ENCODE measurements at places on chromosomes 12 and 14.

- DNase-seq = no peak
Measured at GRCh38 chr12:69873429-69873828, 48.4 kb downstream of the MYRFL start.

- DNase-seq = no peak
Measured at GRCh38 chr14:101825797-101826196, 64.3 kb downstream of the PPP2R5C start.

DNA sequence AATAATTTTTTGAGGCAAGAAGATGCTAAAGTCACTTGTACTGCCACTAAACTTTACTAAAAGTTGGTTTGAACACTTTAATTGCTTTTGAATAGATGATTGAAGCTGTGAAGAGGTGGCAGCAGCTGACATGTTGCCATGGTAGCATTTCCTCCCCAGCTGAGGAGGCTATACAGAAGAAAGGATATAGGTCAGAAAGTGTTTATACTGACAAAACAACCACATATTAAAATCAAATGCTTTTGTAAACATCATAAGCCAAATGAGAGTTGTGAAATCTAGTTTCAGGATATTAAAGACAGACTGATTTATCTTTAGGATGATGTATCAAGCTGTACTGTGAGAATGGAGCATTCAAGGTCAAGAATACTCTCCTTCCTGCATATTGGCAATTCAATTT is 41.7 kb downstream of the TSPAN19 start:
- DNase-seq = no peak

GRCh38 chr14:101118746-101119591 is 215.4 kb upstream of the RTL1 start:
- no peak for DNase-seq

- no peak for DNase-seq
Measured at GRCh38 chr14:59827401-59827800, 43.2 kb downstream of the RTN1 start.

- no peak for DNase-seq
Measured at GRCh38 chr12:81360916-81361315, 283.0 kb downstream of the ACSS3 start.

DNA sequence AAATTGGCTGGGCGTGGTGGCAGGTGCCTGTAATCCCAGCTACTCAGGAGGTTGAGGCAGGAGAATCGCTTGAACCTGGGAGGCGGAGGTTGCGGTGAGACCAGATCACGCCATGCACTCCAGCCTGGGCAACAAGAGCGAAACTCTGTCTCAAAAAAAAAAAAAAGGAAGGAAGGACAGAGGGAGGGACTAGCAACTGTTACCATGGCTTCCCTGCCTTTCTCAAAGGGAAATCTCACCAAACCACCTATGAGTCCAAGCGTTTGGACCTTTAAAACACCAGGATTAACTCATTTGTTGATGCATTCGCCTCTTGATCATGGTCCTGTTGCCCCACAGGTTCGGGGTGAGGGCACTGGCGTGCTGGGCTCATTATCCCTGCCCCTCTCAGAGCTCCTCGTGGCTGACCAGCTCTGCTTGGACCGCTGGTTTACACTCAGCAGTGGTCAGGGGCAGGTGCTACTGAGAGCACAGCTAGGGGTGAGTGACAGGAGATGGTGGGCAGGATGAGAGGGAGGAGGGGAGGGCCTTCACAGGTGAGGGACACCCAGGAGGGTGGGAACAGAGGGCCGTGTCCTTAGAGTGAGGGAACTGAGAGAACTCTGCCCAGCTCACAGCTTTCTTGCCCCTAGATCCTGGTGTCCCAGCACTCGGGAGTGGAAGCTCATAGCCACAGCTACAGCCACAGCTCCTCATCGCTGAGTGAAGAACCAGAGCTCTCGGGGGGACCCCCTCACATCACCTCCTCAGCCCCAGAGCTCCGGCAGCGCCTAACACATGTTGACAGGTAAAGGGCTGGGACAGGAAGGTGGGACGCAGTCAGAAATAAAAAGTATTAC is 10.2 kb upstream of the MYL6B start:
- DNase-seq = no peak

GRCh38 chr12:23536293-23536692 is 413.2 kb downstream of the SOX5 start:
- no peak for DNase-seq

DNA sequence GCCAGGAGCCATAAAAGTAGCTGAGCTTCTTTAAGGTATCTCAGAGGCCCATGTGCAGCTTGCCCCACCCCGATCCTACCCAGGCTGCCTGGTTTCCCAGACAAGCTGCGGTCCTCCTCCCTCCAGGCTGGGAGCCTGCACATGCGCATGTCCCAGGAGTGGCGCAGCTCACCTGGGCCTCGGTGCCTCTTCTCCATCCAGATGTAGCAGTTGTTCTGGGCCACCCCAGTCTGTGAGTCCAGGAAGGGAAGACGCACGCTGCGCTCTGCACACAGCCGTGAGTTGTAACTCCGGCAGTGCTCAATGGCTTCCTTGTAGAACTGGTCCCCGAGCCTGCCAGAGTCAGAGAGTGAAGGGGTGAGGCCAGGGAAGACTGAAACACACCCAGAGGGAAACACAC is 122.3 kb downstream of the DPF3 start:
- no peak for DNase-seq

DNA sequence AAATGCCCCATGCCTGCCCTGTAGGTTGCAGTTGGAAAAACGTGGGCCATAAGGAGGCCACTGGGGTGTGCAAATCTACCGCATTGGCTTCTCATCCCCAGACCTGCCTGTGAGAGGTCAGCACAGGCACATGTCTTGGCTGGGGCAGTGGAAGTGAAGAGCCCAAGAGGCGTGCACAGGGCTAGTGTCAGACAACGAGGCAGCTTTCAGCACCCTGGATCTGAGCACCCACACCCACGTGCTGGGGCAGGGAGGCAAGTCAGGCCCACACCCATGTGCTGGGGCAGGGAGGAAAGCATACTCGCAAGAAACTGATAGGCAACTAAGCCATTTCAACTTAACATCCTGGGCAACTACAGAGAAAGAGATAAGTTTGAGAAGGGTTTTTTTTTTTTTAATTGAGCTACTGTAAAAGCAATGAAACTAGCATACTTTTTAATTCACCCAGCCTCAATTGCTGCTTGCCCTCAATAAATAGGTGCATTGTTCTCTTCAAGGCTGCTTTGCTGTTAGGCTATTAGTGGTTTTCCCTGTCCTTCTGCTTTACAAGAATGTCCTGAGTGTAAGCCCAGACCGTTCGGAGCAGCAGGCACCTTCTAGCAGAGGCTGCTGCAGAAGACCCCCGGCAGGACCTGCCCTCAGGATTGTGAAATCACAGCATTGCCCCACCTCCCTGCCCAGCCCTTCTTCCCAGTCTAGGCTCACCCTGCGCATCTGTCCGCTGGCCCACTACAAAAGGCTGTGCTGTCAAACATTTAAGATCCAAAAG is 355.3 kb upstream of the FKBP4 start:
- no peak for DNase-seq

GRCh38 chr14:91925001-91925726 is 22.3 kb downstream of the FBLN5 start:
- no peak for DNase-seq

GRCh38 chr14:48107646-48108045 is 432.2 kb upstream of the MDGA2 start:
- no peak for DNase-seq

GRCh38 chr12:104290855-104291254 is 12.7 kb upstream of the EID3 start:
- DNase-seq = no peak

DNA sequence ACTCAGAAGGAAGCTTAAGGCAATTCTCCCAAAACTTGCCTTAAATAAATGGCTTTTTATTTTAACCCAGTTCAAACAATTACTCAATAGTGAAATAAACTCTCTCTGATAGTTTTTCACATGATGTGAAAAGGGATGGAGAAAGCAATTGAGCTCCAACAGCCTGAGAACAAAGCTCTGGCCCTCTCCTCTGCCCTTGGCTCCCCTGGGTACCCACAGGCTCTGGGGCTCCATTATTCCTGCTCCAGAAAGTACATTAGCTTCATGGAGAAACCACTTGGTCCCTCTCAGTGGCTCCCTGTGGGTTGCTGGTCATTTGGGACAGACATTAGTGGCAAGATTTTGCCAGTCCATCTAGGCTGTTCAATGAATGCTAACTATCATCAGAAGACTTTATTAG is 242.8 kb downstream of the ATP23 start:
- DNase-seq = no peak

DNA sequence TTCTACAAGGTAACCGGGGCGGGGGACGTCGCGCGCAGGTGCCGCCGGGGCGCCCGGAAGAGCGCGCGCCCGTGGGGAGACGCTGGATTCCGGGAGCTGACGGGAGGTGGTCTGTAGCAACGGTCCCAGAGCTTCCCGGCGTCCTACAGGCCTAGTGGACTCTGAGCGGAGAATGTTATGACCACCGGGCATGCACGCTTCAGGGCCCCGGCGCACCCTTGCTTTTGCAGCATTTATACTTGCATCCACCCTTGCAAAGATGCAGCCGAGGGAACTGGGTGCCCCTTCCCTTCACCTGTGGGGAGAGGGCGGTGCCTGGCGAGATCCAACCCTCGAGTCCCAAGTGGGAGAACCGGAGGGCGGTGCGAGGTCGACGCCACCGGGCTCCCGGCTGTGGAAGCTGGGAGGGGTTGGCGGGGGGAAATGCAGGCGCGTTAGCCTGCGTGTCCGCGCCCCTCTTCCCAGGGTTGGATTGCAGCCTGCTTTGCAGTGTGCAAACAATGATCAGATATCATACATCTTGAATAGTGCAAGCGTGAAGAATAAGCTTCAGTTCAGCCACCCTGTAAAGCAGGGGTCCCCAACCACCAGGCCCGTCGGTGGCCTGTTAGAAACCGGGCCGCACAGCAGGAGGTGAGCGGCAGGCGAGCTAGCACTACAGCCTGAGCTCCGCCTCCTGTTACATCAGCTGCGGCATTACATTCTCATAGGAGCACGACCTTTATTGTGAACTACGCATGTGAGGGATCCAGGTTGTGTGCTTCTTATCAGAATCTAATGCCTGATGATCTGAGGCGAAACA is 576 bp downstream of the ERP29 start:
- DNase-seq = peak; percentile 53

GRCh38 chr12:47366157-47366556 is 286.4 kb upstream of the AMIGO2 start:
- DNase-seq = no peak

- DNase-seq = peak; percentile 72
Measured at GRCh38 chr12:6700646-6701051, at the start of gene PIANP. Gene PIANP (minus strand): TSS chr12:6700815. CDS start chr12:6698061, 2,754 bp downstream.

- no peak for DNase-seq
Measured at GRCh38 chr14:71964716-71965115, 32.5 kb downstream of the RGS6 start.

DNA sequence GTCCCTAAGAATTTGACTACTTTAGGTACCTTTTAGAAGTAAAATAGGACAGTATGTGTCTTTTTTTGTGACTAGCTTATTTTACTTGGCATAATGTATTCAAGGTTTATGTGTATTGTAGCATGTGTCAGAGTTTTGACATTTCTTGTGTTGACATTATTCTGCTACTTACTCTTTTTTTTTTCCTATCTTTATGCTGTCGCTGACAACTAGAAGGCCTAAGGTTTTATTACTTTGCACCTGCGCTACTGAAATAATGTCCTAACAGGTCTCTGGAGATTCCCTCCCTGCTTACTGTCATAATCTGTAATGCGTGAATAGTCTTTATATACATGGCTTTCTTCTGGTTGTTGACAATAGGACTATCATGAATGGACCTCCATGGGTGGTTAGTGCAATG is 43.0 kb downstream of the PDE3A start:
- DNase-seq = no peak

DNA sequence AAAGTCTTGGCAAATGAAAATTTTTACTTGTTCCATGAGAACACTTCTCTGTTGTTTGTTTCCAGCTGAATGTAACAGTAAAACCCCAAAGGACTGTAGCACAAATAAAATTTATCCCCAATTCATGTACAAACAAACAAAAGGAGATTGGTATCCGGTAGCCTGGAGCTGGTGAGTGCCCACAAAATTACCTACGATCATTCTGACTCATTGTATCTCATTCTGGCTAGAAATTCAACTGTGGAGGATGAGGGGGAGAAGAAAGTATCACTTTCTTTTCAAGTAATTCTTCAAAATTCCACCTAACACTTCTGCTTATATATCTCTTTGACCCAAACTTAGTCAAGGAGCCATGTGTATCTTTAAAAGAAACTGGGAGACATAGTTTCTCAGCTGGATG is 268.5 kb downstream of the ALG10B start:
- DNase-seq = no peak

DNA sequence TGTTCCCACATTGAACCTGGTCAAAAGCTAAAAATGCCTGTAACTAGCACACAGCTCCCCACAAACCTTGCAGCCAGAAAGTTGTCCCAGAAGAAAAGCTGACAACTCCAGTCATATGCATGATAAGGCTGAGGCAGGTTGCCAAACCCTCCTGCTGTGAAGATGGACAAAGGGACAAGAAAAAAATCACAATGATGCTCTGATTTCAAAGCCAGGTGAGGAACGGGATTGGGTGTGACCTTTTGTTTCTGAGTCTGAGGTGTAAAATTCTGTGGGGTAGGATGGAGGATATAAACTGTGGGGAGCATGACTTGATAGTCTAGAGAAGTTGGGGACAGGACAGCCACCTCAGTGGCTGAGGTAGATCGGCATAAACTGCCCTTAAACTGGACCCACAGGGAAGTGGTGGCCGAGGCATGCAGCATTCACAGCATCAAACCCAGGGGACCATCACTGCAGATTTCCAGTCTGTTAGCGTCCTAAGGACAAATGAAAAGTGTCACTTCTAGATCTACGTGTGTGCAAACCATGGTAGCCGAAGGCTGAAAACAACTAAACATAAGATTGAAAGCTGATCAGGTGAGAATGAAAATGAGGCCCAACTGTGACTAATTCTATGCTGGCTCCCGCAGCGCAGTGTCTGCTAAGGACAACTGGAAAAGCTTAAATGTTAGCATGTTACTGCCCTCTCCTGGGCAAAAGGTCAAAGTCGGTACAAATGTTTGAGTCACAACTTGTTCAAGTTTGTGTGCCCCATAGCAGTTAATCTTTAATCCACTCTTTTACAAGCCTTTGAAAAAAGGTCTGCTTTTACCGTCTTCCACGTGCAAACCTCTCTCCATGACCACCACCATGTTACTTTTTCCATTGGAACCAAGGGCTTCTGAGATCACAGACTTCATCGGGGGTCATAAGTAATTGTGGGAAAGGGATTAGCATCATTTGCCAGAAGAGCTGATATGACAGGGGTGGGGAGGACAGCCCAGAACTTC is 39.8 kb downstream of the GRIN2B start:
- peak; percentile 87 for DNase-seq

GRCh38 chr14:79608446-79608845 is 602.9 kb downstream of the DIO2 start:
- DNase-seq = no peak

GRCh38 chr14:55317542-55318306 is 46.5 kb downstream of the FBXO34 start:
- no peak for DNase-seq

- DNase-seq = peak; percentile 74
Measured at GRCh38 chr14:104865631-104866441, 768 bp downstream of the CEP170B start.

GRCh38 chr14:89848165-89848564 is 106.4 kb downstream of the EFCAB11 start:
- DNase-seq = no peak

Measured in urothelium cell line (cell line).